ENCODE measurements at places on chromosomes 3 and 15. TPM values are rescaled to one million over a fixed set of nuclear protein-coding genes. Genes with fewer than 3 reads are reported as not detected.
A peak's percentile ranks its signal among the peaks of the same experiment; 100 is the strongest.

DNA sequence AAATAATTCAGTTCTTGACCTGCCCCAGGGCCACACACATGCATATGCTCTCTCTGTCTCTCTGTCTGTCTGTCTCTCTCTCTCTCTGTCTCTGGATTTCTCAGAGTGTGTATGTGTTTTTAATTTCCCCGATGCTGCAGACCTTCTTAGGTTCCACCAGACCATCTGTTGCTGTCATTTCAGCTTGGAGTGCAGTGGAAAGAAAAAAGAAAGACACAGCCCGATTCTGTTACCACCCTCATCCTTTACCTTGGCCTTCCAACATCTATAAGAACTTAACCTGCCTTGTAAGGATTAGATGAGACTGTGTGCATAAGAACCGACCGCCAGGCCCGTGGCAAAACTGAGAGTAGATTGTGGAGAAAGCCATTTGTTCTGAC is 9.7 kb upstream of the PGPEP1L start:
- DNase-seq: no peak

DNA sequence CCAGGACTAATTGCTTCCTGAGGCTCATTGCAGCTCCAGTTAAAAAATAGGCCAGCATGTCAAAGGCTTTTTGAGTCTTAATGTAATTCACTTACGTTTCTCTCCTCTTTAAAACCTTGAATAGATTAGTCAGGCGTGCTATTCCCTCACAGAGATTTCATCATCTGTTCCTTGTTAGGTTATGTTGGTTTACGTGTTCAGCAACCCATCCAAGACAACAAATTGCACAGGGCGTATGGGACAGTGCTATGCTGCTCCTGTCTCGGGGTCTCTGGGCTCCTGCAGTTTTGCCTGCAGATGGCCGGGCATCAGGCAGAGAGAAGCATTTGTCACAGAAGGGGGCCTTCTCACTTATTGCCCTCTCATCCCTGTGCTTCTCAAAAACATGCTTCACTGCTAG is 117.1 kb downstream of the CHDH start:
- no peak for DNase-seq

- peak; percentile 62 for DNase-seq
Observed at GRCh38 chr15:74950078-74950908, 6.3 kb downstream of the RPP25 start.

DNA sequence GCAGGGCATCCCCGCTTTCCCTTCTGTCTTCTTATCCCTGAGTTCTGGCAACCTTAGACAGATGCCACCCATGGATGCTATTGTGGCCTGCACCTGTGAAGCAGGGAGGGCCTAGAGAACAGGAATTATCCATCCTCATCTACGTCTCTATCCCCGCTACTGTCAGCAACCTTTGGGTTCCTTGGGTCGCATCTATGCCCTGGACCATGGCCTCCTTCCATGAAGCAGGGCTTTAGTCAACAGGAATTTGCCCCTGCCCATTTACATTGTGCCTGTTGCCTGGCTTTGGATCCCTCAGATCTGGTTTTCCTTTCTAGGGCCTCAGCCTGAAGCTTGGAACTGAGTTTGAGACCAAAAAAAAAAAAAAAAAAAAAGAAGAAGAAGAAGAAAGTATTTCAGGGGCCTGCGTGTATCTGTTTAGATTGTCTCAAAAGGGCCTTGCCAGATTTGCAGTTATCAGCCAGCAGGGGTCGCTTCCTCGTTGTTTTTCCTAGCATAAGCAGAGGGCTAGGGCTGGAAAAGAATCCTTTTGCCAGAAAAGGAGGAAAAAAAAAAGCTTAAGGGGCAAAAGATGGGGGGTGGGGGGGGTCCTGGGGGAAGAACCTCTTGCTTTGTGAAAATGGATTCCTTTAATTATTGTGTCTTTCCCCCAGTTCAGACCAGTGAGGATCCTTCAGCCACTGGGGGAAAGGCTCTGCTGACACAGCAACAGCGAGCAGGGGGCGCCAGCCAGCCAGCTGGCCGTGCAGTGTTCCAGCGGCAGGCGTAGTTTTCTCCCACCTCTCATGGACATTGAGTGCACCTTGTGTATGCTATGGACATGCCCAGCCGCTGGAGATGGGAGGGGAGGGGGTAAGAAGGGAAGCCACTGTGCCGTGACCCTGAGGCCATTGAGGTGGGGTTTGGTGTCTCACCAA is 65.7 kb upstream of the ALDH1L1 start:
- peak; percentile 81 for DNase-seq

- DNase-seq: no peak
Observed at GRCh38 chr3:127984241-127984975, 67.8 kb upstream of the SEC61A1 start.

DNA sequence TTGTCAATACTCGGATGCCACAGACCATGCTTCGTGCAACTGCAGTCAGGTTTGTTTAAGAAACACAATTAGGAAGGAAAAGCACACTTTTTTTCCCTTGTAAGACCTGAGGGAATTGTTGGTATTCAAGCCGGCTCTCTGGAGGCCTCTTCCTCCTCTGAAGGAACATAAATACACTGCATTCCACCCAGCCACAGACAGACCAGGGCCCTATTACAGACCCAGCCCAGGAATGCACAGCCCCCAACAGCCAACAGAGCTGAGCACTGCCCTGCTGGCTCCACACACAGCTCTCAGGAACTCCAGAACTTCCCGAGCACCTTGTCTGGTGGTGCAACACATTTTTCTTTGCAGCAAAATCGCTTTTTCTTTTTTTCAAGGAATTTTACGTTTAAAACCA is 488.7 kb upstream of the PROK2 start:
- no peak for DNase-seq

GRCh38 chr15:43920815-43921214 is 94.0 kb downstream of the WDR76 start:
- no peak for DNase-seq

DNA sequence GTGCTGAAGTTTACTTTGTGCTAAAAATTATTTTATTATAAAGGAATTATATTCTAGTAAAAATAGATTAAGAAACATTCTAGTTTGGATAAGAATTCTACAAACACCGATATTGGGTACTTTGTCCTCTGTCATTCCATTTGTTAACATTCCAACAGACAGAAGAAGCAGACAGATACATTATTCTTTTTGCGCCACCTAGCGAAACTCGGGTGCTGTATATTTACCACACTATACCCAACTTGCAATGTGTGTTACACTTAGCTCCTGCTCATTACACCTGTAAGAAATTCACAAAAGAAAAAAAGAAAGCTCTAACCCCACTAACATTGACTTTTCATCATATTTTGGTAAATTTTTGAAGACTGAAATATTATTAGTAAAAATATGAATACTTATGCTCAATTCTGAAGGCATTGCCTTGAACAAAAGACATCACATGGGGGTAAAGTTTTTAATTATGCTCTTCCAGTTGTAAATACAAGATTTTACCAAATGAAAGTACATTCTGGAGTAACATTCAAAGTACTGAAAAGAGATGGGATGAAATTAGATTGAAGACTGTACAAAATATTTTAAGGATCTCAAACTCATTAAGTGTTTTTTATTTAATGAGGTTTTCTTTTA is 136.5 kb upstream of the MLF1 start:
- no peak for DNase-seq

DNA sequence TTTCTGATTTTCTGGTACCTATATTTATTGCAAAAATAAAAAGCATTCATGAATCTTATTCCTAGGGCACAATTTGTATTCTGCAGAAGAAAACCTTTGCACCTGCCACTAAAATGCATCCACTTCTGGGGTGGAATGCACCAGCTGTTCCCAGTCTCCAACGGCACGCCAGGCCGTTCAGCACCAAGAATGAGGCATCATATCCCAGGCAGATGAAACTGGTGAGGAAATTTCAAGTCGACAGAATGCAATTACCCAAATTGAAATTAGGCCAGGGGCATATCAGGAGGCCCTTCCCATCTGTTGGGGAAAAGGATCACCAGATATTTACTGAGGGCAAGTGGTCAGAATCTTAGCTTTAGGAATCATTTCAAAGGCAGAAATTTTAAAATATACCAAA is 13.6 kb upstream of the RBMS3 start:
- DNase-seq: no peak

DNA sequence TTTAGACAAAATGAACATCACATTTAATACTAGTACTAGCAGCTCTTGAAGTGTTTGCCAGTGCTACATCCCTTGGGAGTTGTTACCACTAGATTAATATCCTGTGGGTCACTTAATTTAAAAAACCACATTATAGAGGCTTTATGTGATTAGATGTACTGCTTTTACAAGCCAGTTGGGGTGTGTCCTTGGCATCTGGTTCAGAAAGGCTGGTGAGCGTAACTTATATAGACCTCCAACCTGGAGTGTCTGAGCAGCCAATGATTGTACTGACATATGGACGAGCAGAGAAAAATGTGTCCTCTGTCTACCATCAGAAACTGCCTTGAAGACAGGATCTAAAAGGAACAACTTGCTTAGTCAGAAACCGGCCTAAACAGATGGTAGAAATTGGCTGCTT is 306.2 kb upstream of the ATP11B start:
- DNase-seq: no peak

- DNase-seq: no peak
Observed at GRCh38 chr3:182385356-182385755, 407.9 kb upstream of the ATP11B start.

DNA sequence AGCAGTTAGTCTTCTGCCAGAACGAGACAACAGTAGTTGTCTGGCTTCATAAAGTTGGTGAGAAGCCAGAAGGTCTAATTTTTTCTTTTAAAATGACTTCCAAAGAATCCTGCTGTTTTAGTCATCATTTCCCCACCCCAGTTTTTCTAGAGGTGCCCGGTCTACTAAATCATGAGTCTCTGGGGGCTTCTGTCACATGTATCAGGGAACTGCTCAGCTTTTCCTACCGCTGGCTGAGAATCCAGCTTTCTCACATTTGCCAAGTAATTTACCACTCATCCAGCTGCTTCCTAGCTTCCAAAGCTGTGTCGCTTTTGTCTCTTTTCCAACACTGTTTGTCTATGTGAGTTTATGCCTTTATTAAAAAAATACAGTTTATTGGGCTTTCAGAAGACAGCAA is 183.3 kb downstream of the NSUN3 start:
- no peak for DNase-seq

GRCh38 chr3:38364721-38365400 is 18.3 kb downstream of the XYLB start:
- no peak for DNase-seq

GRCh38 chr3:151035072-151035471 is 50.4 kb upstream of the MED12L start:
- no peak for DNase-seq

The FHIT gene
- total RNA-seq: 7.1 TPM

The CNTN4 gene
- total RNA-seq: 13.5 TPM

The KBTBD13 gene
- total RNA-seq: not detected

DNA sequence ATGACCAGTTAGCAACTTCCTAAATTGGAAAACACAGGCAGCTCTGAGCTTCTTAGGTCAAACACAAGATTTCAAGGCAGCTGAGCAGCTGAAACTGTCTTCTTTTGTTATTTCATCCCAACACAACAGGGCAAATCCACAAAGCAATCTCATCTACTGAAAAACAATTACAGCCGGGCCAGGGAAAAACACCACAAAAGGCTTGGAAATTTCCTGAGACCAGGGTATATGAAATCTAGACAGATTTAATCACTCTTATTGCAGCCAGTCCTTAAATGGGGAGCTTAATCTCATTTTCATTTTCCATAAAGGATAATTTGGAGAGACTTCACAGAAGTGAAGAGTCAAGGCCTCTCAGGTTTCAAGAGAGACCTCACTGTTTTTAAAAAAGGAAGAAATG is 181.8 kb downstream of the SSR3 start:
- DNase-seq: no peak

DNA sequence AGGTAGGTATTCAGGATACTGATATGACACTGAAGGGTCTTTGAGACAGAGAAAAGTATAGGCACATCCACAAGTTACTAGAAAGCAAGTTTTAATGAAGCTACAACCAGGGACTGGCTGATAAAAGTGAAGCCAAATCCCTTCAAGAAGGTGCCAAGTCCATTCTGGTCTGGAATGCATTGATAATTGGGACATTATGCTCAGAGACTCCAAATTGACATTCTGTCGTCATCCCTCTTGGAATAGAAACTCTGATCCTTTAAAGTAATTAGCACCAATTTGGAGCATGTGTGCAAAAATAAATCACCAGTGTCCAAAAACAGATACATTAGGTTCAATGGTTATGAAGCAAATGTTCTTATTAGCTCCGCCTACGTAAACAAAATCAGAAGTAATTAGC is 47.3 kb upstream of the BCL6 start:
- DNase-seq: no peak

DNA sequence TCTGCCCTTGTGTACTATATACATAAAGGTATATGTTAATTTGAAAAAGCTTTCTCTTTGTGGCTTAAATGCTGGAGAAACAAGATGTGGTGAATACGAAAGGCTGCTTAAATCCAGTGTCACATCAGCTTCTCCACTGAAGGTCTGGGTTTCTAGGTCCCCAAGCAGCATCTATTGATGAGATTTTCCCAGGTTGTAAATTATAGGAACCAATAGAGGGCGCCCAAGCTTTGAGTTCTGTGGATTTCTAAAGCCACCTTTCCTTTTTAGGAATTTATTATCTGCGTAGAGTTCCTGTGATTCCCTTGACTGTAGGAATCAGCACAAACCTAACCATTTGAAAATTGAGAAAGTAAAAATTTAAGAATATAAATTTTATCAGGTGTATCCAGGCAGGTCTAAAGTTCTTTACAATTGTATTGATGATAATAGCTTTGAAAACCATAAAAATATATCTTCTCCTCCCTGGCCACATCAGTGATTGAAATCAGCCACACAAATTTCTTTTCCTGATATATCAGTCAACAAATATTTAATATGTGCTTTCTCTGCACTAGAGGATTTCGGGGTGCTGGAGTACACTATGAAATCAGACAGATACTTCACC is 88.3 kb upstream of the ADAMTSL3 start:
- DNase-seq: no peak

- DNase-seq: no peak
Observed at GRCh38 chr3:194929578-194929960, 243.9 kb downstream of the FAM43A start.

The SAMD7 gene
- total RNA-seq: not detected

The CHRNB4 gene
- total RNA-seq: not detected

- DNase-seq: peak; percentile 95
Observed at GRCh38 chr3:43769097-43769884, 78.6 kb downstream of the ABHD5 start.

The TRANK1 gene
- 23.9 TPM for total RNA-seq

- DNase-seq: no peak
Observed at GRCh38 chr3:129181819-129182218, 1.9 kb downstream of the CNBP start.

DNA sequence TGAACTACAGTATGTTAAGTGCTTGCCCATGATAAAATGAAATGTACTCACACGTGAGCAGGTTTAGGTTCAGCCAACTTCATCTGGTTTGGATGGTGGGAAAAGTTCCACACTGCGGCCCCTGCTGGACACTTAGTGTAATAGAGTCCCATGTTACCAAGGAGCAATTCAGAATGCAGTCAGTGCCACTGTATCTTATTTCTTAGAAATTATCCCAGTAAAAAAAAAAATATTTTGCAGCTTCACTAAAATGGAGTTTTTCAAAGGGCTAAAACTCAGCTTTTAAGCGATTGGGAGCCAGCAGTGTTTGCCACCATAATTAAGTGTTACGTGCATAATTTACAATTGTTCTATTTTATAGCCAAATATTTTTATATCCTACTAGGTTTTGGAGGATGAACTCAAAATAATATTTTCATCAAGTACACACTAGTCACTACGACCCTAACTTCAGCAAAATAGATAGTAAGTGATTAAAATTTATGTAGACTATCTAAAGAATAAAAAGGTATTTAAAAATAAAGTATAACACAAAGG is 371.7 kb upstream of the GBE1 start:
- no peak for DNase-seq

GRCh38 chr3:128569756-128570155 is 76.8 kb upstream of the GATA2 start:
- DNase-seq: no peak

- peak; percentile 16 for DNase-seq
Observed at GRCh38 chr15:73318463-73319351, 50.1 kb downstream of the HCN4 start.

Measured in upper lobe of left lung (tissue), 6 donors.